ENCODE measurements at places on chromosomes 11 and 22. TPM values are rescaled to one million over a fixed set of nuclear protein-coding genes. Genes with fewer than 3 reads are reported as not detected.

PIK3IP1 gene
- total RNA-seq = 0.82 TPM

ASPHD2 gene
- total RNA-seq = 1.3 TPM

SAA4 gene
- total RNA-seq = not detected

OR5AS1 gene
- total RNA-seq = not detected

PTPRJ gene
- 53.4 TPM for total RNA-seq

SAA1 gene
- total RNA-seq = 0.91 TPM

C11orf97 gene
- total RNA-seq = not detected

All from A549 treated with ZK216348 at 1 μM for 4 hours (cell line).